Pancreas (tissue), 10 donors: ENCODE measurements at places on chromosomes 7 and 10. TPM values are rescaled to one million over a fixed set of nuclear protein-coding genes. Genes with fewer than 3 reads are reported as not detected.

ACTR3C gene
- 9.0 TPM for polyA plus RNA-seq

GPER1 gene
- polyA plus RNA-seq = 1.7 TPM

GPR22 gene
- polyA plus RNA-seq = not detected

GDF10 gene
- 4.5 TPM for polyA plus RNA-seq

CLEC2L gene
- polyA plus RNA-seq = not detected

CHRM2 gene
- polyA plus RNA-seq = 0.12 TPM

LIPA gene
- 18.1 TPM for polyA plus RNA-seq

GRCh38 chr10:102656791-102657371, 12.6 kb downstream of the TRIM8 start:
- peak; percentile 66 for DNase-seq

DNA sequence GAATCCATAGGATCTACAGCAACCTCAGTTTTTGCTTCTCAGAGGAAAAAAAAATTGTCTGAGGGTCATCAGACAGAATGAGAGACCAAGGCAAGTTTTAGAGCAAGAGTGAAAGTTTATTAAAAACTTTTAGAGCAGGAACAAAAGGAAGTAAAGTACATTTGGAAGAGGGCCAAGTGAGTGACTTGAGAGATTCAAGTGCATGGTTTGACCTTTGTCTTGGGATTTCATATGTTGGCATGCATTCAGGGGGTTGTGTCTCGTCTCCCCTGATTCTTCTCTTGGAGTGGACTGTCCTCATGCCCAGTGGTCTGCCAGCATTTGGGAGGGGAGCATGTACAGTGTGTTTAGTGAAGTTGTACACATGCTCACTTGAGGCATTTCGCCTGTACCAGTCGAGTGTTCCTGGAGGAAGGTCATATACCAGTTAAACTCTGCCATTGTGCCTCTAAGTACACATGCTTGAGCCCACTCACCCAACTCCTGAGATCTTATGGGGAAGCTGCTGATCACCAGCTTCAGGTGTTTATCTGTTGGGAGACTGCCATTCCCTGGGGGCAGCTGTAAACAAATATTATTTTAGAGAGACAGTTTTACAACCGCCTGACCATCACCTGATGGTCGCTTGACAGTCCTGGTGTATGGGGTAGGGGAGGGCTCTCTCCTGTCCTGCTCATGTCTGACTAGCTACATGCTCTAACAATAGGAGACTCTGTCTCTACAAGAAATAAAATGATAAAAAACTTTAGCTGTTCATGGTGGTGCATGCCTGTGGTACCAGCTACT, 109.4 kb downstream of the EEPD1 start:
- no peak for DNase-seq

DNA sequence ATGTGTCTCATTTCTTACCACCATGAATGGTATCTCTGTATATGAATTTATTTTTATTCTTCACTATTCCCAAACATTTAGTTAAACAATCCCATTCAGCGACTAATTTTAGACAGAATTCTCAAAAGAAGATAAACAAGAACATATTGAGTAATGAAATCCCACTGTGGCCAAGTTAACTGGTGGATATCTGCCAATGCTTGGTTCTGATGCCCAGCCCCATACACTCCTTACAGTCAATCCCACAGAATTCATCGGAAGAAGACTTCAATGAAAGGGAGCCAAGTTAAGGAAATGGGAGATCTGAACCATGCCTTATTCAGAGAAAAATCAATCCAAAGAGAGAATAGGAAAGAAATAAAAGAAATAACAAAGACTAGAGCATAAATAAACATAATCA, 518.0 kb downstream of the XPNPEP1 start:
- DNase-seq = no peak

DNA sequence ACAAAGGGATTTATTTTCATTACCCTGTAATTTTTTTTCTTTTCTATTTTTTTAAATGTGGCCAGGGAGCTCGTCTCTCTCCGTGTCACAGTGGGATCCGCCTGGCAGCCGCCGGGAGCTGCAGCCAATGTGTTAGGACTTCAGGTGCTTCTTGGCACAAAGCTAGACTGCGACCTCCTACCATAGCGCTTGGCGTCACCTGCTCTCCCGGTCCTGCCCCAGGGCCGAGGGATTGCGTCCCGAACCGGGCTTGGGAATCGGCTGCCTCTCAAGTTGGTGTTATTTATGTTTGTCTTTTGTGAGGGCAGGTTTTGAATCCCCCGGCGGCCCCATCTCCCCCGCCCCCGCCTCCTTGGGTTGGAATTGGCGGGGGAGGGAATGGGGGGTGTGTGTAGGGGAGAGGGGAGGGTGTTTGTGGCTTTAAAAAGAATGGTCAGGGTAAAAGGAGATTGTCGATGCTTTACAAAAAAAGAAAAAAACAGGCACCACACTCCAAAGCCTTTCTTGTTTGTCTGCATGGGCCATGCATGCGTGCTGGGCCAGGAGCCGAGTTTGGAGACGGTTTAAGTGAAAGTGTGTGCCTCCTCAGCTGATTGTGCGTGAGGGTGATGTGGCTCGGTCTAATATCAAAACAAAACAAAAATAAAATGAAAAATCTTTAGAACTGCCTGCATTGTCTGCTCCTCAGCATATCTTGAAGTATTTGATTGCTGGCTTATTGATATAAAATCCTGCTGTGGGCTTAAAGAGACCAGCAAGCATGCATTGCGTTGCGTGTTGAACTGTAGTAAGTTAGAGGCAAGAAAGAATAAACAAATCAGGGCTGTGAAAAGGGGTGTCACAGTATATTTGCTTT, 1.2 kb downstream of the PPP1R9A start:
- DNase-seq = peak; percentile 54

DNA sequence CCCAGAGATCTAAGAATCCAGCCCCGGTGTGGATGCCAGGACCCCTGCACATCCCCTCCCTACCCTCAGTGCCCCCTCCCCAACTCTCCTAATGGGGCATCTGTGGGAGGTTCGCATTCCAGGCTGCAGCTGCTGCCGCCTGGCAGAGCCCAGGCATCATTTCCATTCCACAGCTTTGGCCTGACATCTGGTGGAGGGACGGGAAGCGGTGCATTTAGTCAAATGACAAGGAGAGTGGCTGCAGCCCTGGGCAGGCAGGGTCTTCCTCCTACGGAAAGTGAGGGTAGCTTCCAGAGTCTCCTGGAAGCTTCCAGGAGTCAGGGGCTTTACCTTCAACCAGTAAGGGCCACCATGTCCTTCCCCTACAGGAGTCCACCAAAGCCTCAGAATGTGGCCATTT, 30.8 kb downstream of the PRLHR start:
- DNase-seq = no peak

- no peak for DNase-seq
Measured at GRCh38 chr10:45227456-45227855, 88.0 kb downstream of the OR13A1 start.

GRCh38 chr7:8058322-8058721, 89.7 kb downstream of the GLCCI1 start:
- DNase-seq = no peak

DNA sequence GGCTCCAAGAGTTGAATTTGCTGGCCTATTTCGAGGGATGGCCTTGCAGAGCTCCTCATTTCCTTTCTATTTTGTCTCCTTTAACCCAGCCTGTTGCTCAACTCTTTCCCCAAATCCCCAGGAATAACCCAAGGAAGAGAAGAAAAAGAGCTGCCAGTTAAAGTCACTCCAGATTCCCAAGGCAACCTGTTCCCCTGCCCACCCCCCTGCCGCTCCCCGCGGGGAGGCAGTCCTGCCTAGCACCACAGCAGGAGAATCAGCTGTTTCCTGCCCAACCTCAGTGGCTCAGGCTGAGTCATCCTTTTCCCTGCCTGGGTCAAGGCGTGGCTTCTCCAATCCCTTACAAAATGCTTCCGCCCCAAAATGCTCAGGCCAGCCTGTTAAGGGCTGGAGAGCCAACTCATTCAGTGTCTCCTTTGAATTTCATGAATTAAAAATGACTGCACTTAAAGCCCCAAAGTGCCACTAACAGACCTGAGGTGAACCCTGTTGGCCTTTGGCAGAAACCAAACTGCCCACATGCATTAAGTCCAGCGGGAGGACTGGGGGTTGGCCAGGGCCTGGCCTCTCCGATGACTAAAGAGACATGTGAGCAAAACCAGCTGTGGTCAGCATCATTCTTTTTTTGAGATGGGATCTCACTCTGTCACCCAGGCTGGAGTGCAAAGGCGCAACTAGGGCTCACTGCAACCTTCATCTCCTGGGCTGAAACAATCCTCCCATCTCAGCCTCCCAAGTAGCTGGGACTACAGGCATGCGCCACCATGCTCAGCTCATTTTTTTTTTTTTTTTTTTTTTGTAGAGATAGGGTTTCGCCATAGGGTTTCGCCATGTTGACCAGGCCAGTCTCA, 83.2 kb upstream of the KIF5B start:
- peak; percentile 62 for DNase-seq
